Head of caudate nucleus (tissue), 42 donors: ENCODE measurements at places on chromosomes 12 and 14.

- DNase-seq: no peak
These were observed 28.5 kb downstream of the TRAFD1 start for GRCh38 chr12:112153893-112154219.

- DNase-seq: peak; percentile 38
These were observed 57.8 kb downstream of the CLMN start for GRCh38 chr14:95261616-95262510.

GRCh38 chr14:51167587-51168214 is 72.3 kb upstream of the TMX1 start:
- DNase-seq: no peak

DNA sequence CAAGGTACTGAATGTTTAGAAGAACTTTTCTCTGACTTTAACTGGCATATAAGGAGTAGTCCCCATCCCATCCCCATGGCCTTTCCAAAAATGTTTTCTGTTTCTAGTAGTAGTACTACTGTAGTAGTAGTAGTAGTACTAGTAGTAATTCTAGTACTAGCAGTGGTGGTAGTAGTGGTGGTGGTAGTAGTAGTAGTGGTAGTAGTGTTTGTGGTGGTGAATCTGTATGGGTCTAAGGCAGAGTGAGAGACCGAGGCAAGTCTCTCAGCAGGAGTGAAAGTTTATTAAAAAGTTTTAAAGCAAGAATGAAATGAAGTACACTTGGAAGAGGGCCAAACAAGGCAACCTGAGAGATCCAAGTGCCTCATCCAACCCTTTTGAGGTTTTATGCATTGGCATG is 58.6 kb downstream of the FOXN4 start:
- DNase-seq: no peak

DNA sequence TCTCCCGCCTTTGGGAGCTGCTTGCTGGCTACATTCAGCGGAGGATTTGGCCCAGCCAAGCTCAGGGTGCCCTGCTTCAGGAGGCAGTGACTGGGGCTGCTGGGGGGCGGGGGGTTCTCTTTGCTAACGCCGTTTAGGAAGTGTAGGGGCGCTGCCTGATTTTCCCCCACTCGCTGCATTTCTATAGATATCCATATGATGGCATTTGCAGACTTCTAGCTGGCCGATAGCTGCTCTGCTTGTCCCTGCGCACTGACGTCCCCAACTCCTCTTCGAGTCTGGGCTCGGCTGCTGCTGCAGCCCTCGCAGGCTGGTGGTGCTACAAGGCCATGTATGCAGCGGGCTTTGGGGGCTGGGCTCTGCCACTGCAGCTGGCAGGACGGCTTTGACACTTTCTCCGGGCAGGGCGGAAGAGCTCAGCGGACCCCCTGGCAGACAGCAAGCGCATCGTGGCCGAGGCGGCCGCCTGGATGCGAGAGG is 3.1 kb downstream of the LRFN5 start:
- DNase-seq: peak; percentile 89

DNA sequence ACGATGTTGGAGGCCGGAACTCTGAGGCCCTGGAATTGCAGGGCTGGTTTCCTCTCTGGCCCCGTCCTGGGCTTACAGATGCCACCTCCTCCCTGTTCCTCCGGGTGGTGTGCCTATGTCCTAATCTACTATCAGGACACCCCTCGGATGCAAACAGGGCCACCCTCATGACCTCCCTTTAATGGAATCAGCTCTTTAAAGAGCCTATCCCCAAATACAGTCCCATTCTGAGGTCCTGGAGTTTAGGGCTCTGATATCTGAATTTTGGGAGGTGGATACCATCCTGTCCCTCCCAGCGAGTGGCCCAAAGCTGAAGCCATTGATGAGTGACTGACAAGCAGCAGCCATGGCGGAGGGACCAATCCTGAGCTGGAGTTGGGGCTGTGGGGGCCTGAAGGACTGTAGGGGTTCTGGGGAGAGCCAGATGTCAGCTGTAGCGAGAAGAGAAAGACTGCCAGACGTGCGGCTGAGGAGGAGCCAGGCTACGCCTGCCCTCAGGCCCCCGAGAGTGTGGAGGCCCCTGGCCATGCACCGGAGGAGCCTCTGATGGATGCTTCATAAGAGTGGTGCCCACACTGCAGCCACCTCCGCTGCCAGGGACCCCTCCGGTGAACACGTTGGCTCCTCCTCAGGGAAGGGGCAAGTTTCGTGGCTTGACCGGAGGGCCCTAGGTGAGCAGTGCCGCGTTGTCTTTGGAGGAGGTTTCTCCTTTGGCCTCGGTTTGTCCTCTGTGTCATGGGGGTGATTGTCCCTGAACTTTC is 100.2 kb downstream of the KIF26A start:
- DNase-seq: peak; percentile 11

DNA sequence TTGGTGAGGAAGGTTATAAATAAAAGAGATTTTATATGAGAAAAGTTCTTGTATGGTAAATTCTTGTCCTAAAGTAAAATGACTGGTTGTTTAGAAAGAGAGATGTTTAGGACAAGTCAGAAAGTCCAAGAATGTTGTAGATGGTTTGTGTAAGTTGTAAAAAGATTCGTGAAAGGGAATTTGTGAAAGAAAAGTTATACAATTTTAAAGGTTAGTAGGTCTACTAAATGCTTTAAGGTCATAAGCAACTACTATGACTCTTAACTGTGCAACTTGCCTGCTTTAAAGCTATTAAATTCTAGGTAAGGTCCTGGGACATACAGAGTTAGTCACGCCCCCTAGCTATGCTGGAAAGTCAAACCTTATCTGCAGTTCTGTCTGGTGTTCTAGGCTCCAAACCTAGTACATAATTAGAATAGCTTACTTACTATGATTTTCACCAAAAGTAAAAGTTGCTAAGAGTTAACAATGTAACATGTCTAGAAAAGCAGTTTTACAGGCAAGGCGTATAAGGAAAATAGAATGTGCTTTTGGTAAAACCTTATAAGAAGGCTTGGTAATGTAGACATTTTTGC is 11.2 kb upstream of the DHRS2 start:
- no peak for DNase-seq

GRCh38 chr14:88931321-88932110 is 107.1 kb downstream of the TTC8 start:
- DNase-seq: no peak
